ENCODE measurements at places on chromosomes 5 and 9.

GRCh38 chr9:121972501-121972981 is 120.6 kb downstream of the TTLL11 start:
- DNase-seq: no peak

GRCh38 chr9:128124873-128125579 is 2.5 kb downstream of the PTGES2 start:
- peak; percentile 71 for DNase-seq

GRCh38 chr5:55852503-55852902 is 1.3 kb downstream of the IL31RA start:
- DNase-seq: no peak

GRCh38 chr5:77208507-77209163 is 1.8 kb upstream of the PDE8B start:
- no peak for DNase-seq

GRCh38 chr5:94361161-94361560 is 257.2 kb downstream of the KIAA0825 start:
- DNase-seq: no peak

DNA sequence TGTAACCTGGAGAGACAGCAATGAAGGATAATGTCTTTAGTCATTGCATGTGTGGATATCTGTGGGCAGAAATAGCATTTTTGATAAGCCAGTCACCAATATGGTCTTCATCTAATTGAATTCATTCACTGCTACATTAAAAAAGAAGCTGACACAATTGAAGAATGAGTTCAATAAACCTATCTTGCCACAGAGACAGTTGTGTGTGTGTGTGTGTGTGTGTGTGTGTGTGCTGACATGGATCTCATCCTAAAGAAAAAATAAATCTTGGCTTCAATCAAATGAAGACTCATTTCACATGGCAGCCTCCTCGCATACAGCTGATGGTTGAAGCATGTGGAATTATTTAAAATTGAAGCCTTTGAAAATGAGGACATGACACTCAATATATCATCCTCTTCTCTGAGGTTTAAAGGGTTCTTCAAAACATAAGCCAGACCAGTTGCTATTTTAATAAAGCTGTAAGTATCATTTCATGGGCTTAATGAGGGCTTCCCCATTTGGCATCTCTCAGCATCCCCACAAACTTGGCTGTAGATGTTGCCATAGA is 118.5 kb upstream of the PTPN3 start:
- DNase-seq: no peak
